ENCODE measurements at places on chromosomes 16 and 17.

- DNase-seq, result no peak
Observed at GRCh38 chr16:85266857-85267256, 154.6 kb upstream of the CIBAR2 start.

DNA sequence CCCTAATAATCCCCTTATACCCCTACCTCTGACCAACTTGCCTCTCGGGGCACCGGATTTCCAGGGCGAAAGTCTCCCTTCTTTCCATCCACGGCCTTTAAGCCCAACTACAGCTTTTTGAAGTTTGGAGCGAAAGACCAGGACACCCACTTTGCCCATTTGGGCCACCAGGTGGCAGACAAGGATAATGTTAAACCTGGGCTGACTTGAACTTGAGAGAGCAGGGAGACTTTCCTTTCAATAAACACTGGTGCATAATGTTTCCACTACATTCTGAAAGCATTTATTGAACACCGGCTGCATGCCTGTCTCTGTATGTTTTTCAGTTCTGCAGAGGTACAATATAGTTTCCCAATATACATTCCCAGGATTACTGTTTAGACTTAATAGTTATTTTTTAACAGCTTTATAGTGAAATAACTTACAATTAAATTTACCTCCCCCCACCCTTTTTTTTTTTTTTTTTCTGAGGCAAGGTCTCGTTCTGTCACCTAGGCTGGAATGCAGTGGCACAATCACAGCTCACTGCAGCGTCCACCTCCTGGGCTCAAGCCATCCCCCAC is 6.9 kb upstream of the CES3 start:
- DNase-seq, result peak; percentile 77

DNA sequence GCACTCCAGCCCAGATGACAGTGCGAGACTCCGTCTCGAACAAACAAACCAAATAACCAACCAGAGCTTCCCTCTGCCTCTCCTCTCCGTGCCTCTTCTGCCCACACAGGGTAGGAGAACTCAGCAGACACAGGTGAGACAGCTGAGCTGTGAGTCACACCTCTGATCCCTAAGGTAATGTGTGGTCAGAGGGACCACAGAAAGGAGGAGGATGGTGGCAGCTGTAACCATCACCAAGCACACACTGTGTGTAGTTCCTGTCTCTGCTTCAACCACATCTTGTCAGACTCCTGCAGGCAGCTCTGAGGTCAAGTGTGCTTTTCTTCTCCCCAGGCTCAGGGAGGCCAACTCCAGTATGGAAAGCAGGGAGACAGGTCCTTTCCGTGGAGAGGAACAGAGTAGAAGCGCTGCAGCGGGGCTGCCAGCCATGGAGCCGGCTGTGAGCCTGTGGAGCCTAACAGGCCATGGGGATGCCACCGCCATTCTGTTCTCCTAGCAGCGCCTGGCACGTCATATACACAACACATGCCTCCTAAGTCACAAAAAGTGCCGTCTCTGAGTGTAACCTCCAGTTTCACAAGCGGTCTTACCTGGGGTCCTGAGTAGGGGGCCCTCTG is 7.1 kb downstream of the NUDT16L1 start:
- DNase-seq, result no peak

DNA sequence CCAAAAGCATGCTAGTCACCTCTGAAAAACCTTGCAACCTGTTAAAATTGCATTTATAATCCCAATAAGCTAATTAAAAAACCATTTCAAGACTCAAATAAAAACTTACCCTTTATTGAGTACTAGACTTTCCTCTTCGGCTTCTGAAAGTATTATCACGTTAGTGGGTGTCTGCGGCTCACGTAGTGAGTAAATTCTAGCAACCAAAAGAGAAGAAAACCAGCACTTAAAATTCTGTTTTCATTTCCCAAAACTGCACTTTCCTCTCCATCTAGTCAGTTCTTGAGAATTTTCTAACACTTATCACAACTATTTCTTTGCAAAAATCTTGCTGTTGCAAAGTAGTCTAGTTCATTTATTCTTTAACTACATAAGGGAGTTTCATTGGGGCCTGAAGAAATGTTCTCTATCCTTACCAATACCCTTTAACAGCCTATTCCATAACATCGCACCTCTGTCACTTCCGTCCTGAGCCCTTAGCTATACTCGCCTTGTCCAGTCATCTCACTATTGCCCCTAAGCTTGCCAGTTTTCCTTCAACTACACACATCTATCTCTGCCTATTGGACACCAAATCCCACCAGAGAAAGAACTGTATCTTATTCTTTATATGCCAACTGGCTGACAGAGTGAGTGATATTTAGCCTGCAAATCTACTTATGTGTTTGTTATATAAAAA is 8.7 kb downstream of the NUP88 start:
- DNase-seq, result no peak

GRCh38 chr16:11916524-11917285 is 949 bp upstream of the GSPT1 start:
- peak; percentile 63 for DNase-seq

GRCh38 chr16:89484923-89485679 is 5.3 kb downstream of the ANKRD11 start:
- DNase-seq, result no peak

DNA sequence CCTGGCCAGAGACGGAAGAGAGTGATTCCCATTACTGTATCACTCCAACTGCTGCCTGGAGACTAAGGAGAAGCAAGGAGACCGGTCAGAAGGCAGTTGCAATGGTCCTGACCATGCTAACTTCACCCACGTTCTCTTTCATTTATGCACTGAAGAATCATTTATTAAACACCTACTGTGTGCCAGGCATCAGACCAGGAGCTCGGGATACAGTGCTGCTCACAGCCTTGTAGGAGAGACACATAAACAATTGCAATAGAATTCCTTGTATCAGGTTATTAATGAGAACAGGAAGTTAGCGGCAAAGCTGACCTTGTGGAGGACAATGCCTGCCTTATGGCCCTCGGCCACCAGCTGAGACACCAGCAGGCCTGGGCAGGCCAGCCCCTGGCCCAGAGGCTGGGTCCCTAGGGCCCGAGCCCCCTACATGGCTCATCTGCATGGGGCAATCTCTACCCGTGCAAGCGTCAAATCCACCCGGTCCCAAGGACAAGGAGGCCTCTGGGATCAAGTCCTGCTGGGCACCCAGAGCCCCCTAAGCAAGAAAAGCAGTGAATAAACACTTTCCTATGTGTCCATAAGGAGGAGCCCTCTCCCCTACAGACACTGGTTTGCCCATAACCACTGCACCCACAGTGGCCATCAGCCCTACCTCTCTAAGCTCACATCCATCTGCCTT is 8.6 kb upstream of the ENPP7 start:
- DNase-seq, result no peak

DNA sequence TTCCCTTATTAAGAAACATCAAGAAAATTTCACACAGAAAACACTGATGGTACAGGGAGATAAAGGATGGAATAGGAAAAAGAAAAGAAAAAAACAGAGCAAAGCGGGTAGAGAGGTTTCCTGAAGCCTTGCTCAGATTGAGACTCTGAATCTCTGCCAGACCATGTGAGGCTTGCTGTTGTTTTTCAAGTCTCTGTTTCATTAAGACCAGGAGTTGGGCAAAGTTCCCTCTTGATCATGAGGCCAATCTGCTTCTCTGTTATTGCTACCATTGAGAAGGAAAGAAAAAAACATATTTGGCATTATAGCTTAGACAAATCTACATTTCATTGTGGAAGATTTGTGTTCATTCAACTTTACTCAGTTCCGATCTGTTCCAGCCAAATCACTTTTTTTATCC is 201.6 kb upstream of the SOX9 start:
- peak; percentile 57 for DNase-seq

DNA sequence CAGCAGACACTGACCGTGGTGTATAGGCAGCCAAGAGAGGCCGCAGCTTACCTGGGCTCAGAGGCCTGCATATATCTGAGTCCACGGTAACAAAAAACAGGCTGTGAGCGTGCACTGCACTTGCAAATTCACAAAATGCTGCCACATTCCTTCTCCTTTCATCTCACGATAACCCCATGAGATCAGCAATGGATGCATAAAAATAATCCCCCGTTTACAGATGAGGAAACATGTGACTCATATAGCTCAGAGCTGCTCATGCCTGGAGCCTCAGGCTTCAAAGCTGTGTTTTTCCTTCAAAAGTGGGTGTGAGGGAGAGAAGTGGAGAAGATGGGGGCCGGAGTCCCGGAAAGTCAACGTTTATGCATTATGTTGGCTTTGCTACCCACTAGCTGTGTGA is 118.3 kb upstream of the FOXF1 start:
- peak; percentile 61 for DNase-seq

GRCh38 chr16:10070591-10070990 is 111.6 kb downstream of the GRIN2A start:
- no peak for DNase-seq

DNA sequence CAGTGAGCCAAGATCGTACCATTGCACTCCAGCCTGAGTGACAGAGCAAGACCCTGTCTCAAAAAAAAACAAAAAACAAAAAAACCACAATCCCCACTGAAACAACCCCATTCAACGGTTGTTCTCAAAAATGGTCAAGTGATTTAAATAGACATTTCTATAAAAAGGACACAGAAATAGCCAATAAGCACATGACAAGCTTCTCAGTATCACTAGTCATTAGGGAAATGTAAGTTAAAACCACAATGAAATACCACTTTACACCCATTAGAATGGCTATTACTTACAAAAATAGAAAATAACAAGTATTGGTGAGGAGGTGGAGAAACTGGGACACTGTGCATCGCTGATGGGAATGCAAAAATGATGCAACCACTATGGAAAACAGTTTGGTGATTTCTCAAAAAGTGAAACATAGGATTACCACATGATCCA is 26.6 kb upstream of the MYLK3 start:
- no peak for DNase-seq

DNA sequence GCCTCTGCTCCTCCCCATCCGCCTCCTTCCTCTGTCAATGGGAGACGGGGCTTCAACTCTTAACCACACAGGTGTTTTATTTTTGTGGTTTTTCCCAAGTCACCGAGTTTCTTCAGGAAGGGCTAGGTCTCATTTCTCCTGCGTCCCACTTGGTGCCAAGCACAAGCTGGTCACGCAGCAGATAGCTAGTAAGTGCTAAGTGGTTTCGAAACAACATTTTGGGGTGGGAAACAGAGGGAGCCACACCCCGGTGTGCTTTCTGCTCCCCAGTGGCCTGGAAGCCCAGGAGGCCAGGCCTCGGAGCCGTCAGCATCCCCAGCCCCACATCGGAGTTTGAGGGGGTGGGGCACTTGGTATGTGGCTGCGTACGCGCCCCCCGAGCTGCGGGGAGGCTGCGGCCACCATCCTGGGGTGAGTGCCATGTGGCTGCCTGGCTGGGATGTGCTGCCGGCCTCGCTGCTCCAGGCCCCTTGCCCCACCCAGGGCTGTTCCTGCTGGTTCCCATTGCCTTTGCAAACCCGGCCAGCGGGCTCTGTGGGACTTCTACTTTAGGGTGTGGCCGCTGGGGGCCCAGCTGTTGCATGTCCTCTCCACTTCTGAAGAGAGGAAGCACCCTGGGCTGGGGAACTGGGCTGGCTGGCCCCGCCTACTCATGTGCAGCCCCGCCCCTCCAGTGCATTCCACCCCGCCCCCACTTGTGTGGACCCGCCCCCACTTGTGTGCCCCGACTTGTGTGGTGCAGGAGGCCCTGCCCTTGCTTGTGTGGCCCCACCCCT is 55.6 kb downstream of the BAIAP2 start:
- DNase-seq, result peak; percentile 84

GRCh38 chr16:56841233-56841632 is 23.8 kb upstream of the SLC12A3 start:
- peak; percentile 29 for DNase-seq

DNA sequence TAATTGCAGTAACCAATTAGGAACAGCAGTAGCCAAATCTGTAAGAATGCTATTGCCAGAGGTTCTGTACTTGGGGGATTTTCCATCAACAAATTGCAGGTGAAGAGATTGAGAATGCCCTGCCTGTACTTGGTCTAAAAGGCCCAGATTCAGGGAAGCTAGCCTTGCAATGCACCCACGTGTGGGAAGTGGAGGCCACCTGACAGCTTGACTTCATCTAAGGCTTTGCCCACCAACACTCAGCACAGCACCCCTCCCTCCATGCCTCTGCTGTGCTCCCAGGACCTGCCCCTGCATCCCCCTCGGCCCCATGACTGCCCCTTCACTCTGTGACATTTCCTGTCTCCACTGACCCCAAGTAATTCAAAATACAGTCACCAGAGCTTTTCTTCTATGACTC is 79.1 kb upstream of the CDH5 start:
- no peak for DNase-seq

GRCh38 chr17:22268214-22268911 is 576.0 kb downstream of the KCNJ18 start:
- no peak for DNase-seq

- DNase-seq, result no peak
Observed at GRCh38 chr16:62940569-62940968, 904.3 kb upstream of the CDH8 start.

DNA sequence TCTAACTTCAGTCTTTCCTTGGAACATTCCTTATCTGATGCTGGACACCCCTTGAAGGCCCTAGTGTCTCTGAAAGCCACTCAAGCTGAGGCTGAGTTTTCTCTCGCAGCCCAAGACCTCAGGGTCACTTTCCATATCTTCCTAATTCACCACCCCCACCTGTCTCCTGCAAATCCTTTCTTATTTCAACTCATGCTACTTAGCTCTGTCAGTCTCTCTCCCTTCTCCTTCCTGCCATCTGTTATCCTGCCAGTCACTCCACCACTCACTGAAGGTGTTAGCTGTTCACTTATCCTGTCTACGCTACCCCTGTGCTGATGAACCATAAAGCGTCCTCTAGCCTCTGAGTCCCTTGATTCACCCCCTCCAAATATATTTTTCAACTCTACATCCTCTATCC is 143.9 kb upstream of the SHISA6 start:
- DNase-seq, result no peak

GRCh38 chr17:15658296-15658695 is 25.8 kb downstream of the TRIM16 start:
- DNase-seq, result no peak

- no peak for DNase-seq
Observed at GRCh38 chr17:83170571-83171260, 91.3 kb downstream of the METRNL start.

- no peak for DNase-seq
Observed at GRCh38 chr17:7972131-7972785, 30.2 kb upstream of the GUCY2D start.

DNA sequence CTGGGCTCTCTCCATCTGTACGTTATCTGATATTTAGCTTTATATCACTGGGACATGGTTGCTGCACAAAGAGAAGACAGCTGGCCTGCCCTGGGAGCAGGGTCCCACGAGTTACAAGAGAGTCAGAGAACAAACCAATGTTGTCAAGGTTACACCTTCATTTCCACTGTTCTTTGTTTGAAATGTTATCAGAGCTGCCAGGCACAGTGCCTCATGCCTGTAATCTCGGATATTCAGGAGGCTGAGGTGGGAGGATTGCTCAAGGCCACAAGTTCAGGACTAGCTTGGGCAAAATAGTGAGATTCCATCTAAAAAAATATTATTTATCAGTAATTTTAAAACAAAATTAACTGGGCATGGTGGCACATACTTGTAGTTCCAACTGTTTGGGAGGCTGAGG is 34.6 kb downstream of the ATP6V0A1 start:
- DNase-seq, result no peak

- no peak for DNase-seq
Observed at GRCh38 chr16:81841722-81842121, 62.6 kb downstream of the PLCG2 start.

Measured in fibroblast of lung (primary cell).